ENCODE measurements at places on chromosomes 12 and 14.

GRCh38 chr14:50657753-50658152, 10.4 kb downstream of the SAV1 start:
- DNase-seq = no peak

GRCh38 chr14:100890061-100890850, 13.3 kb downstream of the RTL1 start:
- no peak for DNase-seq

DNA sequence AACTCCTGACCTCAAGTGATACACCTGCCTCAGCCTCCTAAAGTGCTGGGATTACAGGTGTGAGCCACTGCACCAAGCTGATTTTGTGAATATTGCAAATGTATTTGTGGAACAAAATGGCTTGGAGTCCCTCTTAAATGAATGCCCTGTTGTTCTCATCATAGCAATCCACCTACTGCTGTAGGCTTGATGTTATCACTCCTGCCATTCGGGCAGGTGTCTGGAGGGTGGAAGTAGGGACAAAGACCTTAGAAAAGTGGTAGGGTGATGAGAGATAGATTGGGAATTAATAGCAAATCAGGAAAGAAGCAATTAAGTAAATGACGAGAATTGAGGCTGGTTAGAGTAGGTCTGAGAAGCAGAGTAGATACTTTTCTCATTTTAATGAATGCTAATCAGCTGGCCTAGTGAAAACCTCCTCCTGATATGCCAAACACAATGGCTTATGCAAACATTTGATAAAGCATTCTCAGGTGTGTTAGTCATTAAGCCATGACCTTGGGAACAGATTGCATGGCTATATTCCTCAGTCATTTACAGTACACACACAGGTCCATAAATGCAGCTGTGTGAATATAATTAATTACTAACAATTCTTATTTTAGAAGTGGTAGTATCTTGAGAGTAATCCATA, 60.5 kb upstream of the USP44 start:
- DNase-seq = no peak

GRCh38 chr12:120103044-120103338, 13.6 kb downstream of the RAB35 start:
- no peak for DNase-seq

- DNase-seq = no peak
Observed at GRCh38 chr12:70598467-70599193, 38.6 kb downstream of the PTPRB start.

GRCh38 chr12:2853626-2854025, 3.2 kb downstream of the TEX52 start:
- peak; percentile 54 for DNase-seq

DNA sequence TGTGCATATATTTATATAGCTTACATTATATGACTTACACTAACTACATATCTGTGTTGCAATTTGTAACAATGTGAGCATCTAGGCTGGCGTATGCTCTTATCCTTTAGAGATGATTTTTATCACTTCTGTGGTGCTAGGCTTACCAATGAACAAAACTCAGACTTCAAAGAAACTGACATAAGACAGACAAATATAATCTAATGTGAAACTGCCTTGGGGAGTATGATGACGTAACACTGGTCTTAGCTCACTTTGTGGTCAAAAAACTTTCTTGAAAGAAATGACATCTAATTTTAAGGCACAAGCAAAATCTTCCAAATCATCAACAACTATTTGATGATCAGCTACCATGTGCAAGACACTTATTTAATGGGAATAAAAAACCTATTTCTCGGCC, 50.0 kb downstream of the SOX5 start:
- no peak for DNase-seq

DNA sequence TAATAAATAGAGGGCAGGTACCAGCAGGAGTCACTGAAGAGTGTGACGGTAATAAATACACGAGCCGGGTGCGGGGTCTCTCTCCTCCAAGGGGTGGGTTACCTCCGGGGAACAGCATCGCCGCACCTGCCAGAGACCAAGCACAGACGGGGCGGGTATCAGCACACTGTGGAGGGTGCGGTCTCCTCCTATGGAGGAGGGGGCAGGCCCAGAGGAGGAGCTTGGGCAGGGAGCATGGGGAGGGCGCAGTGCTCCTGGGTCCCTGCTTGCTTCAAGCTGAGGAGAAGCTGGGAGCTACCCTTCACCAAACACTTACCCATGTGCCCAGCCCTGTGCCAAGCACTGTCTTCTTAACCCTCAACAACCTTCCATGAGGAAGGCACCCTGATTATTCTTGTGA, 12.8 kb downstream of the PGF start:
- DNase-seq = no peak

DNA sequence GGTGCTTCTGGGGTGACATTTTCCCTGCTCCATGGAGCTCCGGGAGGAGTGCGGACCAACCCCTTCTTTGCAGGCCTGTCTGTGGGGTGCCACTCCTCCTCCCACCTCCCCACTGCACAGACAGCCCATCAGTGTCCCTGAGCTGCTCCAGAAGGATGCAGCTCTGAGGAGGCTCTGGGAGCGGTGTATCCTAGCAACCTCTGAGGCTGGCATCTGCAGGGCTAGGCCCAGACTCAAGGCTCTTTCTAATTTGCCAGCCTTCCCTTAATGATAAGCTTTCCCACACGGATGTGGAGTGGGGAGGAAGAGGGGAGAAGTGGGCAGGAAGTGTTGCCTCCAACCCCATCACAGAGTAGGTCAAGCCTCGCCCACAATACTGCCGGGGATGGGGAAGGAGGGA, 59.7 kb downstream of the CALM1 start:
- no peak for DNase-seq

Measured in fibroblast of skin of left biceps (primary cell).